ENCODE measurements at places on chromosomes 6 and 20.
A peak's percentile ranks its signal among the peaks of the same experiment; 100 is the strongest.

GRCh38 chr6:67736816-67737215 is 898.3 kb upstream of the ADGRB3 start:
- no peak for DNase-seq

- no peak for DNase-seq
Observed at GRCh38 chr20:61185841-61186601, 66.0 kb upstream of the CDH4 start.

GRCh38 chr20:52945862-52946522 is 26.2 kb upstream of the TSHZ2 start:
- DNase-seq: no peak

DNA sequence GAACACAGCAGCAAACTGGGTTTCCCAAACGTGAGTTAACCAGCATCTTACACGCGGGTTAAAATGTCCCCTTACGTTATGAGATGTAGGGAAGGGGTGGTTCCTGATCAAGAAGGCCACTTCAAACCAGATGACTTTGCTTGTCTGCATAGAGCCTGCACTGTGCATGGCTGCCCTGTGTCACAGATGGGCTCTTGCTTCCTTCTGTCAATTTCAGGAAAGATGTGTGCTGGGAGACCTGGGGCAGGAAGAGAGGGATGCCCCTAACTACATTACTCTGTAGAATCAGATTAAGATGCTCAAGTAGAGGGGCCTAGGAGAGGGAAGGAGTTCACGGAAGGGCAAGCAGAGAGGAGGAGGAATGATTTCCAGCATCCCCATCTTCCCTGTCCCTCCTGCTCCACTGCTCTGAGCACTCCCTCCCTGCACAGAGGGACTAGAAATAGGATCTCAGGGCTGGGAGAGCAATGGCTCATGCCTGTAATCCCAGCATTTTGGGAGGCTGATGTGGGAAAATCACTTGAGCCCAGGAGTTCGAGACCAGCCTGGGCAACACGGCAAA is 63.5 kb upstream of the ZMYND8 start:
- DNase-seq: no peak

- no peak for DNase-seq
Observed at GRCh38 chr6:37182736-37183590, 13.0 kb downstream of the PIM1 start.

DNA sequence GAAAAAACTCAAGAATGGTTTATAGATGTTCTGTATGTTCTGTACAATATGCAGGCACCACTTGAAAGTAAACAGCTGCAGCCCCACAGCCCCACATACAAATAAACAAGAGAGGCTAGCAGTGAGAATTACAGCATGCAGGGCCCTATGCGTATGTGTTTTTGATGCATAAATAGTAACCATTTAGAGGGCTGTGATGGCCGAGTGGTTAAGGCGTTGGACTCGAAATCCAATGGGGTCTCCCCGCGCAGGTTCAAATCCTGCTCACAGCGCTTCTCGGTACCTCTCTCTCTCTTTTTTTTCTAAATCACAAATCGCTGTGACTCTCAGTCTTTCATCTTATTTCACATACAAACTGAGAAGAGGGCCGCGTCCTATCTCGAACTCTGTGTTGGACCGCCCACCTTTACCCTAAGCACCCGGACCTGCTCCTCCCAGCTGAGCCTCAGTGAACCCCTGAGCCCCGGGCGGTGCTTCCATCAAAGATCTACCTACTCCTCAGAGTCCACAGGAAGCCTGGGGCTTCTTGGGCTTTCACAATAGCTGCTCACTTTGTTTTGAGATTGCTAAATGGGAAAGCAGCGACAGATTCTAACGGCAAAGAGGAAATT is 37.7 kb upstream of the PRSS16 start:
- no peak for DNase-seq

- no peak for DNase-seq
Observed at GRCh38 chr6:29447670-29448069, 8.6 kb downstream of the OR10C1 start.

- no peak for DNase-seq
Observed at GRCh38 chr6:126376682-126377081, 36.8 kb downstream of the CENPW start.

- no peak for DNase-seq
Observed at GRCh38 chr6:75621846-75622245, 20.2 kb downstream of the SENP6 start.

- no peak for DNase-seq
Observed at GRCh38 chr6:39841291-39841690, 49.1 kb downstream of the DAAM2 start.

- DNase-seq: no peak
Observed at GRCh38 chr20:41137614-41138474, 501 bp downstream of the PLCG1 start.

- no peak for DNase-seq
Observed at GRCh38 chr6:29941916-29942274, 437 bp upstream of the HLA-A start.

GRCh38 chr20:37721751-37722150 is 27.9 kb downstream of the CTNNBL1 start:
- no peak for DNase-seq

DNA sequence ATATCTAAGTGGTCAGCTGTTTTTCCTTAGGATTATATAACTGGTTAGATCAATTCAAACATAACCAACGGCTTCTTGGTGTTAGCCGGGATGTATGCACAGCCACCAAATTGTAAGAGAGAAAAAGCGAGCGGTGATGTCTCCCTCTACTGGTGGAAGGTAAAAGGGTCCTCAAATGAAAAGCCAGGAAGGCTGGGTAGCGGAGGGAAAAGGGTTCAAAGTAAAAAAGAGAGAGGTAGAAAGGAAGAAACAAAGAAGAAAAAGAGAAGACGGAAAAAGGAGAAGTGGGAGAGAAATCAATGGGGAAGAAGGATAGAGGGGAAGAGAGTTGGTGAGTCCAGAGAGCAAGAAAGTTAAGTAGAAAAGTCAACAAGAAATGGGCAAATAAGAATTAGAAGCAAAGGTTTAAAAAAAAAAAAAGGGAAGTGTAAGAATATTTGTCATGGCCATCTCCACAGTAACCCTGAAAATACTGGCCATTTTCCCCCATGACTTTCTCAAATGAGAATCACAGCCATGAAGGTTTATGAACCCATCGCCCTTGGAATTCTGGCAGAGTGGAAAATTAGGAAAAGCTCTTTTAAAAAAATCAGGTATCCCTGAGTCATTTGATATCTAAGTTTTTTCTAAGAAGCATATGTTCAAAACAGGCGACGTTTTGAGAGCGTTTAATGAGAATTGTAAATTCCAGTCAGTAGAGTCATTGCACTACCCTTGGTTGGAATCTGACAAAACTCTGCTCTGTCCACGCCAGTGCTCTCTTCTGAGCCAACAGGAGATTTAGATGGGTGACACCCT is 155.6 kb upstream of the SNX9 start:
- DNase-seq: peak; percentile 37

DNA sequence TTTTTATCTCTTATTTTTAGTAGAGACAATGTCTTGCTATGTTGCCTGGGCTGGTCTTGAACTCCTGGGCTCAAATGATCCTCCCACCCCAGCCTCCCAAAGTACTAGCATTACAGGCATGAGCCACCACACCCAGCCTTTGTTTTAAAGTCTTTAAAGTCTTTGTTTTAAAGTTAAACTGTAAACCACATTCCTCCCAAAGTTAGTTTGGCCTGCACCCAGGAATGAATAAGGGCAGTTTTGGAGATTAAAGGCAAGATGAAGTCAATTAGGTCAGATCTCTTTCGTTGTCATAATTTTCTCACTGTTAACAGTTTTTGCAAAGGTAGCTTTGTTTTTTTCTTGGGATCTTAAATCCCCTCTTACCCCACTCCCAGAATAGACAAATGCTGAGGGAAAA is 63.8 kb downstream of the UBR2 start:
- DNase-seq: no peak

DNA sequence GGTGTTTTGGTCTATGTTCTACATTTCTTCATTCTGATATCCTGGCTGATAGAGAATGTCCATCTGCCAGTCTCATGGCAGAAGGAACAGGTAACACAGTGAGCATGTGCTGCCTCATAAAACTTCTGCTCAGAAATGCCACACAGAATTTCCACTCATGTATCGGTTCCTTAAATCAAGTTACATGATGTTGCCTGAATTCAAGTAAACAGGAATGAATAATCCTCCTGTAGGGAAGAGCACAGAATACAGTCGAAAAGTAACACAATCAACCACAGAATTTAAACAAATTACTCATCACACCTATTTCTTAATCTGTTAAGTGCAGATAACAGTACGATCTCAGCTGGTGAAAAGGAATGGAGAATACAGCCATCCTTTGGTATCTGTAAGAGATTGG is 74.7 kb downstream of the FAM217A start:
- DNase-seq: no peak

GRCh38 chr6:5746053-5746758 is 260.5 kb downstream of the NRN1 start:
- no peak for DNase-seq

DNA sequence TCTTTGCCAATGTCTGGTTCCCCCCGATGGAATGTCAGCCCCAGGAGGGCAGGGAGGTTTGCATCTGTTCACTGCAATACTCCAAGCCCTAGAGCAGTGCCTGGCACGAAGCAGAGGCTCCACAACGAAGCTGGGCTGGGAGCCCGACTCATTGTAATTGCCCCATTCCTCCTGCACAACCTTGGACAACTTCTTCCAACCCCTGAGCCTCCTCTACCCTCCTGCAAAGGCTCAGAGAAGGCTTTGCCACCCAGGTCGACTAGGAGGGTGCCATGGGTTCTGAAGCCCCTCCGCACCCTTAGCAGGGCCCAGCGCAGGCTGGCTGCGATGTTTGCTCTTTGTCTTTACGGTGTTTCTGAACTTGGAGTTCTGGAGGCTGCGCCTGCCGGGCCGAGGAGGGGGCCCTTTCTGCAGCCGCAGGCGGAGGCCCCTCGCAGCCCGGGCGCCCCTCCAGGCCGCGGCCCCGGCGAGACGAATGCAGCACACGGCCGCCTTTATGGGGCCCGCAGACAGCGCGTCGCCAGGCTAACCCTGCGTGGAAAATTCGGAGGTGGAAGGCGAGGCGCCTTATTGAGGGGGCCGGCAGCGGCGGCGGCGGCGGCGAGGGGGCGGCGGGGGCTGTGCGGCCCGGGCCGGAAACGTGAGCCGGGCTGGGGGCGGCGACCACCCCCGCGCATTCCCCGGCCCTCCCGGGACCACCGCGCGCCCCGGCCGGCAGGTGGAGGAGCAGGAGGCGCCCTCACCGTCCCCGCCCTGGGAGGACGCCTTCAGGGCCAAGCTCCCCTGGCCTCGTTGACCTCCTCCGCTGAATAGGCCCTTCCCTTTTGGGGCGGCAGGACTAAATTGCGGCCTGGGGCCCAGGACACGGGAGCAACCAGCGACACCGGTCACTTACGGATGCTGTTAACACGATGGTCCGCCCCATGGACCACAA is 27.0 kb downstream of the SNAI1 start:
- DNase-seq: no peak

GRCh38 chr20:327186-328026 is 2.1 kb downstream of the SOX12 start:
- peak; percentile 61 for DNase-seq

GRCh38 chr6:80769106-80769505 is 662.6 kb downstream of the BCKDHB start:
- DNase-seq: no peak

DNA sequence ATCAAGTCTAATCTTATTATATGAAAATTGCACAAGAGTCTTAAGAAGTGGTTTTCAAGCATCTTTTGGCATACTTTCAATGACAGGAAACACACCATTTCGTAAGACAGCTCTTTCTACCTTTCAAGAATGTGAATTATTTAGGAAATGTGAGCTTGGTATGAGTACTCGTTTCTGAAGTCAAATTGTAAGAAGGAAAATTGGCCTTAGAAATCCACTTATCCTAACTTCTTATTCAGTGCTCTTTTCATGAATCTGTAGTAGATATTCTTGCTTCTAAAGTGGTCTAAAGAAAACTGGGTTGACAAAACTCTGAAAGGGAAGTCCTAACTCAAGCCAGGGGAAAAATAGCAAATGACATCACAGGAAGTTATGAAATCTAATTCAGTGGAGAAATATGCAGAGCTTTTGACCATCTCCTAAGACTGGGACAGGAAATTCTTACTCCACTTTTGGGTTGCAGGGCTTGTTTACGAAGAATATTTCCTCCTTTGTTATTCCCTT is 38.5 kb upstream of the OGFRL1 start:
- DNase-seq: no peak

DNA sequence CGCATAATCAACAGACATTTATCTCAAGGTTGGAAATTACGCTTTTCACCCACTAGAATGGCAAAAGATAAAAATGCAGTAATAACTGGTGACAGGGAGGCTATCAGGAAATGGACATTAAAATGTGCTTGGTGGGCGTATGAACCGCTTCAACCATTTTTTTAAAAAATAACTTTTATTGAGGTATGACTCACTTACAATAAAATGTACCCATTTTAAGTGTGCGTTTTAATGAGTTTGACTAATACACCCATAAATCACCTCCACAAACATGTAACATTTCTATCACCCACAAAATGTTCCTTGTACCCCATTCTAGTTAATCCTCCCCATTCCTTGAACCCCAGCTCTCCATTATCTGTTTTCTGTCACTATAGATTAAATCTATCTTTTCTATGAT is 96.8 kb downstream of the IYD start:
- no peak for DNase-seq

GRCh38 chr6:223763-224162 is 68.5 kb upstream of the DUSP22 start:
- DNase-seq: no peak

DNA sequence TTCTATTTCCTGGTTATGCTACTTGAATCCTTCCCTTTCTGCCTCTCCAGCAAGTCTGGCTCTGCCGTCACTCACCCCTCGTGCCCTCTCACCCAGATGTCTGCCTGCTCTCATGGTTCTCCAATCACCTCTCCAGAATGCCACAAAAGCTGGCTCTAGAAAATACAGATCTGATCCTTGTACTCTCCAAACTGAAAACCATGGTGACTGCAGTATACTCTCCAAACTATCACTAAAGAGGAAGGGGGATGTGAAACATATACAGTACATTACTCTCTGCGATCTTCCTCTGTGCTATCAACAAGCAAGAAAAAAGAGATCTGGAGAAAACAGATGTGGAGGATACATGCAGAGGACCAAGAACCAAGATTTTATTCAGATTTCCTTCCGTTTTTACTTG is 91.1 kb downstream of the ATXN1 start:
- DNase-seq: no peak

DNA sequence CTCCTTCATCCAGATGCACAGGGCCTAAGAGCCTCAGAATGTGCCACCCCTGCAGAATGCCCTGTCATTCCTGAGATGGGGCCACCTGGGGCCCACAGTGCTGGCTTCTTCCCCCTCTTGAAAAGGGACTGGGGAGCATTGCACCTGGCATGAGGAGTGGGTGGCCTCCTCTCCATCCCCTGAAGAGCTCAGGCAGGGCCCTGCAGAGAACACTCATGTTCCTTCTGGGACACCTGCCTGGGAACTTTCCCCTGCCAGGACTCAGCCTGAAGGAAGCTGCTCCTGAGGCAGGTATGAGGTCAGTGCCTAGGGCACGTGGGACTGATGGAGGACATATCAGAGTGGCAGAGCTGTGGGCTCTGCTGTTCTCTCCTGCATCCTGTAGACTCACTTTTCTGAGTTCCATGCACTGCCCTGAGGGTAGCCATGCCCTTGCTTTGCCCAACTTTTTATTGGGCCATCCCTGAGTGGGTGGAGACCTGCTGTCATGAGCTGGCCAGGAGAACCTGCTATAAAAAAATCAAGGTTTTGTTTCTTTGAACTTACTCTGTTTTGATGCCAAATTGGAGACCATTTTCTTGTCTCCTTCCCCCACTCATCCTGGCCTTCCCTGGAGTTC is 19.5 kb downstream of the CCDC167 start:
- DNase-seq: no peak

Measured in NCI-H2107 (cell line).